ENCODE measurements at places on chromosomes 6 and 20.
A peak's percentile ranks its signal among the peaks of the same experiment; 100 is the strongest.

- DNase-seq, result no peak
These were observed 48.0 kb downstream of the SYTL3 start for GRCh38 chr6:158697811-158698210.

- no peak for DNase-seq
These were observed 17.6 kb upstream of the HLA-A start for GRCh38 chr6:29924731-29925130.

DNA sequence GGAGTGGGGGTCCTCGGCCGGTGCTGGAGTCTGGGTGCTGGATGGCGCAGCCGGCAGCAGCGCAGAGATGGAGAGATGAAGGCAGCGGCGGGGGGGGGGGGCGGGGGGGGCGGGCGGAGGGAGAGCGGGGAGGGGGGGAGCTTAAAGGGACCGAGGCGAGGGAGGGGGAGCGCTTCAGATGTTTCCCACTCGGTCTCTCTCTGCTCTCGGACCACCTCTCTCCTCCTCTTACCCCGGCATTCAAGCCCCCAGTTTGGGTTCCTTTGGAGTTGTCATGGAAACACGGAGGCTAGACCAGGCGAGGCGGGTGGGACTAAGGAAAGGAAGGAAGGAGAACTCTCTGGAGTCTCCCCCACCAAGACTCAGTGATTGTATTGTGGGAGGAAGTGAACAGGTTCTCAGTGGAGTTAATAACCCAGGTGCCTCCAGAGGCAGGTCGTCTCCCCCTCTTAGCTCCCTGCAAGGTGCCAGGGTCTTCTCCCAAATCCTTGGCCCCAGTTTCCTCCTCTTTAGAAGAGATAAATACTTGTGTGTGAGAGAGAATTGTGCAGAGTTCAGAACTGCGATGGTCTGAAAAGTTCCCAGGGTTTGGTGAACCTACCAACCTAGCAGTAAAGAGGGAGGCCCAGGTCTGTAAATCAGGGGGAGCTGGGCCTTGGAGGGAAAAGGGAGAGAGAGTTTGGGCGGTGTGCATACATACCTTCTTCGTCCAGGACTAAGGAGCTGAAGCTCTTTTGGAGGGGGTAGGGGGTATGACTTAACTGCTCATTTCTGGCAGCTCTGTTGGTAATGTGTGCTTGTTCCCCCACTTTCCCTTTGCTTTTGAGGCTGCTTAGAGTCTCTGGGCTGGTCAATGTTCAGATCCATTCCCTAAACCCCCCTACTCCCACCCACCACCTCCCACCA, at the start of gene PRRT1:
PRRT1 (minus strand) TSS at position 77 of the 906 bp plus-strand sequence. CDS start 112 bp downstream, outside the sequence.
- DNase-seq, result peak; percentile 59

- DNase-seq, result no peak
These were observed 58.6 kb downstream of the RPS12 start for GRCh38 chr6:132872923-132873322.

DNA sequence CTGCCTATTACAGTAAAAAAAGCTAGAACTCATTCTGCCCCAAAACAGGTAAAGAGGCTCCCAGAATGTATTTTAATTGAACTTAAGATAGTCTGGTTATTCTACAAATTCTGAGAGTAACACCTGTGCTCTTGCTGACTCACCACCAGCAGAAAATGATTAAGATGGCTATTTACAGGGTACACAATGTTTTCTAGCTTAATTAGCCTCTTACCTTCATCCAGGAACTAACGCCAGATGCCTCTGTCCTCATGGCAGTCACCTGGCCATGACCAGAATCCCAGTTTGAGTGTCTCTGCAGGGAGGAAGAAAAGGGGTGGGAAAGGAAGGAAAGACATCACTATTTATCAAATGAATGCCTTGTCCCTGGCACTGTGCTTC, 31.3 kb upstream of the PPP1R3G start:
- no peak for DNase-seq

DNA sequence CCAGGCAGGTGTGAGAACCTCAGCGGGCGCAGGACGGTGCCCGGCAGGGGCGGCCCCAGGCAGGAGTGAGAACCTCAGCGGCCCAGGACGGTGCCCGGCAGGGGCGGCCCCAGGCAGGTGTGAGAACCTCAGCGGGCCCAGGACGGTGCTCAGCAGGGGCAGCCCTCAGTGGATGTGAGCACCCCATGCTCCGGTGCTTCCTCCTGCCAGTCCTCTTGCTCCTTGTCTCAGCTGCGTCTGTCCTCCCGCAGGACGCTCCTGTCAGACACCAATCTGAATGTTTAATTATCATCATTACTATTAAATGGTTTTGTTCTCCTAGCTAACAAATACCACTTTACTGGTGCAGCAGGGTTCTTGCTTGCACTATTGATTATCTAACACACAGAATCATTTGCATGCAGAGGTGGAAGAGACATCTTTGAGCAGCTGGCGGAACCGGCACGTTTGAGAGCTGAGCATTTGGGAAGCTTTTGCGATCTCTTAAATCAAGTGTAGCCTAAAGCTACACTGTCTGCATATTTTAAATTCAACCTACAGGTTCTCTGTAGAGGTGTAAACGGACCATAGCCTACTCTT, 39.4 kb upstream of the DACT2 start:
- DNase-seq, result no peak

DNA sequence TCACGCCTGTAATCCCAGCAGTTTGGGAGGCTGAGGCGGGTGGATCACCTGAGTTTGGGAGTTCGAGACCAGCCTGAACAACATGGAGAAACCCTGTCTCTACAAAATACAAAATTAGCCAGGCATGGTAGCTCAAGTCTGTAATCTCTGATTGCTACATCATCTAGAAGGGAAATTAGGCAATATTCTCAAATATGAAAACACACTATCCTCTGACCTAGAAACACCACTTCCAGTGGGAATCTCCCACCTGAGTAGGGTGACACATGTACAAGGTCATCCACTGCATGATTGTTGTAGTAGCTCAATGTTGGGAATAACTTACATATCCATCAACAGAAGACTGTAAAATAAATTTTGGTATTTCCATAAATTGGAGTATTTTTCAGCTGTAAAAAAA, 19.1 kb upstream of the SIRPD start:
- no peak for DNase-seq

- DNase-seq, result no peak
These were observed 64.4 kb downstream of the CD40 start for GRCh38 chr20:46182276-46183200.

DNA sequence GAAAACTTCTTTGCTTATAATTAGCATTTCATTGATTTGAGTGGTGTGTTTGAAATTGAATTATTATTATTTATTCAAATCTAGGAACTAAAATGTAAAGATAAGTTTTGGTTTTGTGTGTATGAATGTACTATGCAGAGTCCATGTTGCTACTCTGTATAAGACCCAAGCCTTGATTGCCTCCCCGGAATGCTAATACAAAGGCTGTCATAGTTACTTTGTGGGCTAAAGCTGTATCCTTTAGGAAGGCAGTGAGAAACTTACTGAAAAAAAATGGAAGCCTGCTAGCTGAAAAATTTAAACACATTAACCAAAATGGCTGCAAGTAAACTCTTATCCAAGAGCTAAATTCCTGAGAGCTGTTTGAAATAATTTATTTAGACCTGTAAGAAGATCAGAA, 213.3 kb downstream of the ZFAND3 start:
- no peak for DNase-seq

DNA sequence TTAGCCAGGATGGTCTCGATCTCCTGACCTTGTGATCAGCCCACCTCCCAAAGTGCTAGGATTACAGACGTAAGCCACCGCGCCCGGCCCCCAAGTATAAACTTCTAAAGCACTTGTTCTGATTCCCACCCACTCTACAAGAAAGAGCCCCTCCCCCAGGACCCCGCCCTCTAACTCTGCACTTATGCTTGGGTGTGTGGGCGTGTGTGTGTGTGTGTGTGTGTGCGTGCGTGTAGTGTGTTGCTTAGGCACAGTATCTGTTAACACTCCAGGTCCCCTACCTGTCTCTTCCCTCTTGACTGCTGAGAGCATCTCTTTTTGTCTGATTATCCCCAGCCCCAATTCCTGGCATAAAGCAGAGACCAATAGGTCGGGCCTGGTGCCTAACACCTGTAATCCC, 6.0 kb upstream of the PTCRA start:
- DNase-seq, result no peak

- no peak for DNase-seq
These were observed 10.4 kb upstream of the NOL7 start for GRCh38 chr6:13604546-13605416.

- DNase-seq, result peak; percentile 90
These were observed 2.9 kb downstream of the RXRB start for GRCh38 chr6:33197431-33198048.

DNA sequence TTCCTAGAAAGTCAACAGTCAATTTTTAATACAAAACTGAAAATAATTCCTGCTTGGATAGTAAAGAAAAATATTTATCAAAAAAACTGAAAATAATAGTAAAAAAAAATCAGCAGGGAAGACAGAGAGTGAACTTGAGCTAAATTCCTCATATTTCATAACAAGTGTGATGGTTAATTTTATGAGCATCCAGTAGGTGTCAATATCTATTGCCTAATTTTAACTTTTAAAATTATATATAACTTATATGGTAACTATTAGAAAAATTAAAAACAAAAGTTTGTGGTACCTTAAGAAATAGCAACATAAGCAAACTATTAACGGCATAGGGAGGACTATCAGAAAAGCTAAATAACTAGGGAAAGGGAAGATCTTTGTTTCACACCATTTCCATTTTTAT, 2.1 kb downstream of the EPM2A start:
- no peak for DNase-seq

- DNase-seq, result no peak
These were observed 96.4 kb upstream of the DUSP22 start for GRCh38 chr6:195861-196360.

- no peak for DNase-seq
These were observed 66.6 kb downstream of the IPCEF1 start for GRCh38 chr6:154289818-154290508.

- DNase-seq, result no peak
These were observed 108.0 kb downstream of the LAMA2 start for GRCh38 chr6:128990915-128991314.

DNA sequence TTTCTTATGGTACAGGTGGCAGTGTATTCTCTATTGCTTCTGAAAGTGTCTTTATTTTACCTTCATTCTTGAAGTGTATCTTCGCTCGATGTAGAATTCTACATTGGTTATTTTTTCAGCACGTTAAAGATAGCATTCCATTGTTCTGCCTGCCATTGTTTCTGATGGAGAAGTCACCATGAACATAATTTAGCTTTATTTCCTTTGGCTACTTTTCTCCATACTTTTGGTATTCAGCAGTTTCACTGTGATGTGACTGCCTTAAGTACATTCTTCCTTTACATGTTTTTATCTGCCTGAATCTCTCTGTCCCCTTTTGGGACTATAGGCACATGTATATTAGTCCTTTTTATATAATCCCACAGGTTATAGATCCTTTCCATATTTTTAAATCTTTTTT, 19.0 kb downstream of the ZNF133 start:
- DNase-seq, result no peak

DNA sequence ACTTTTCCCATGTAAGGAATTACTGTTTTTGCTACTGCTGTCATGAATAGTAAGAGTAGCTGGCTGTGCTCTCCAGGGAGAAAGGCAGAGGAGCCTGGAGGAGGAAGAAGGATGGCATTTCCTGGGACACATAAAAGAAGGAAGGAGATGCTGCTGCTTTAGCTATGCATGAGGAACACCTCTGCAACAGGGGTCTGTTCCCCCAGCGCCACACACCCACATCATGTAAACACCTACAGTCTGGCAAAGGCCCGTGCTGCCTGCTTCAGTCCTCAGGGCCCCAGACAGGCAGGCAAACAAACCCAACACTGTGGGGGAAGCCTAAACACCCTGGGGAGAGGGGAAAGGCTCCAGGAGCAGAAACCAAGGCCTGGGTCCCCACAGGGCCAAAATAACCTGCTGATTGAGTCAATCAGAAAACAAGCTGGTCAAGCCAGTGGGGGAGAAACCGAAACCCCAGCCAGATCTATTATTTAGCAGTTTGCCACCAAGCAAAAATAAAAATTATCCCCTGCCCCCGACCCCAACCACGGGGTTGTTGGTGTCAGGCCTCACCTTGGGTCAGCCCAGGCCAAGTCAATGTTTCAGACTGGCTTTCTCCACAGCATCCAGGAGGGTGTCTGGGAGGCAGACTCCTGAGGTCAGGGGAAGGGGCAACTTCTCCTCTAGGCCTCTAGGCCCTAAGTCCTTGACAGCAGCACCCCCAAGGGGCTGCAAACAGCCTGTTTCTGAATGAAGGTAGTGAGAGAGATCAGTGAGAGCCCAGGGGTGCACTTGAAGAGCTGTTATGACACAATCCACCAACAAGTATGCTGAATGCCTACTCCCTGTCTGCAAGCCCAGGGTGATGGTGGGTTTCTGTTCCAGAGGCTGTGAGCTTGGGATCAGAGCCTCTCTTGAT, 34.6 kb upstream of the SCUBE3 start:
- peak; percentile 66 for DNase-seq

GRCh38 chr20:34941226-34941625, 14.4 kb downstream of the GSS start:
- no peak for DNase-seq

- DNase-seq, result peak; percentile 98
These were observed 97.8 kb downstream of the ANKS1A start for GRCh38 chr6:34986845-34987246.

DNA sequence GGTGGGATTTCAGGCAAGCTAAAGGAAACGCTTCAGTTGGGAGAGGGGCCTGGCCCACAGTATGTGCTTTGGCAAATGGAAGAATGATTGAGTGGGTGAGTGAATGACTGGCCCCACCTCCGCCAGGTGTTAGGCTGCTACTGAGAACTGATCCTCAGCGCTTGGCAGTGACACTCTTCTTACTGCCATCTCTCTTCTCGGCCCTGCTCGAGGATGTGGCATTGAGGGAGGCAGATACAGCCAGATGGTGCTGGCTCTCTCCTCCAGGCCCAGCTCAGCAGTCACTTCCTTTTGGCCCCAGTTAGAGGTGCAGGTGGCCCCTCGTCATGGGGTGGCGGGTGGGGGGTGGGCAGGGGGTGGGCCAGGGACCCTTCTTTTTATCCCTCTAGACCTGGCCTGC, 38.9 kb upstream of the KCNK5 start:
- no peak for DNase-seq

- DNase-seq, result no peak
These were observed 5.2 kb downstream of the SDC4 start for GRCh38 chr20:45342855-45343531.

GRCh38 chr6:9761220-9761619, 653.7 kb downstream of the TFAP2A start:
- no peak for DNase-seq

- no peak for DNase-seq
These were observed 6.9 kb downstream of the TGM6 start for GRCh38 chr20:2387580-2387979.

GRCh38 chr6:84220809-84221409, 6.5 kb downstream of the CEP162 start:
- peak; percentile 44 for DNase-seq

DNA sequence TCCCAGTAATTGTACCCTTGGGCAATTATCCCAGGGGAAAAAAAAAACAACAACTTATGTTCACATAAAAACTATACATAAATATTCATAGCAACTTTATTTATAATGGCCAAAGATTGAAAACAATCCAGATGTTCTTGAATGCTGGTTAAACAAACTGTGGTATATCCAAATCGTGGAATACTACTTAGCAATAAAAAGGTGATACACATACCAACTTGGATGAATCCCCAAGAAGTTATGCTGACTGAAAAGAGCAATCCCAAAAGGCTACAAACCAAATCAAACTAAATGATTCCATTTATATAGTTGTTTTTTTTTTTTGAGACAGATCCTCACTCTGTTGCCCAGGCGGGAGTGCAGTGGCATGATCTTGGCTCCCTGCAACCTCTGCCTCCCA, 129.7 kb downstream of the QRSL1 start:
- DNase-seq, result no peak

- DNase-seq, result no peak
These were observed 56.9 kb downstream of the SYNJ2 start for GRCh38 chr6:158038291-158039177.

GRCh38 chr6:21228411-21228810, 365.1 kb upstream of the SOX4 start:
- no peak for DNase-seq
